ENCODE measurements at places on chromosomes 16 and 17.

DNA sequence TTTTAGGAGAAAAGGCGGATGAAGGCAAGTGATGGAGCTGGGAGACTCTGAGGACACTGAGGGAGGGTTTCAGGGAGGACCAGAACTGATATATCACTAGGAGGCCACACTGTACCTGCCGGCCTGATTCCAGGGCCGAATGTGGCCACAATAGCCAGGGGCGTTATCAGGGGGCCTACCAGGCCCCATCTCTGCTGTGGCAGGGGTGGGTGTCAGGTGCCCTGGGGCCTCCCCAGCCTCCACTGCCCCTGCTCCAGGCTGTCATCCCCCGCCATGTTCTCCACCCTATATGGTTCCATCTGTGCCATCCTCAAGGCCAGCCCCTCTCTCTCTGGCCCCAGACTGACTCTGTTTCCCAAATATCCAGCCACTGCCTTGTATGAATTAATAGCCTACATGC, 246.5 kb downstream of the GSG1L start:
- DNase-seq = no peak

GRCh38 chr17:32143527-32143870, 1.2 kb downstream of the RHOT1 start:
- DNase-seq = no peak

GRCh38 chr17:9329251-9329921, 246.2 kb downstream of the STX8 start:
- no peak for DNase-seq

- DNase-seq = peak; percentile 35
Observed at GRCh38 chr17:9330611-9331271, 244.9 kb downstream of the STX8 start.

DNA sequence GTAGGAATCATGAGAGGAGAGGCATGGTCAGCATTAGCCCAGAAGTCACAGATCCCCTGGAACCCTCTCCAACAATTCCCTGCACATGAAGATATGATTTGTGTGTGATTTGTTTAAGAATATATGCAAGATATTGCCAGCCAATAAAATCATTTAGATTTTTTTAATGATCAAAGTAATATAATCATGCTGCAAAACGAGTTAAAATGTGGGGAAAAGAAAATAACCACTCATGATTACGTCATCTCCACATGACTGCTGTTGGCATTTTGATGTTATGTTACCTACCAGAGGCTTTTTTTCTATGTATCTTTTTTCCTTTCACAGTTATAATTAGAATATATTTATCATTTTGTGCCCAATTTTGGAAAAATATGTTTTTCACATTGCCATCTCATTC, 22.4 kb downstream of the SLC35G3 start:
- DNase-seq = no peak

GRCh38 chr17:74598346-74599022, 6.4 kb upstream of the CD300LD start:
- no peak for DNase-seq

GRCh38 chr16:51022955-51023354, 128.1 kb downstream of the SALL1 start:
- no peak for DNase-seq

DNA sequence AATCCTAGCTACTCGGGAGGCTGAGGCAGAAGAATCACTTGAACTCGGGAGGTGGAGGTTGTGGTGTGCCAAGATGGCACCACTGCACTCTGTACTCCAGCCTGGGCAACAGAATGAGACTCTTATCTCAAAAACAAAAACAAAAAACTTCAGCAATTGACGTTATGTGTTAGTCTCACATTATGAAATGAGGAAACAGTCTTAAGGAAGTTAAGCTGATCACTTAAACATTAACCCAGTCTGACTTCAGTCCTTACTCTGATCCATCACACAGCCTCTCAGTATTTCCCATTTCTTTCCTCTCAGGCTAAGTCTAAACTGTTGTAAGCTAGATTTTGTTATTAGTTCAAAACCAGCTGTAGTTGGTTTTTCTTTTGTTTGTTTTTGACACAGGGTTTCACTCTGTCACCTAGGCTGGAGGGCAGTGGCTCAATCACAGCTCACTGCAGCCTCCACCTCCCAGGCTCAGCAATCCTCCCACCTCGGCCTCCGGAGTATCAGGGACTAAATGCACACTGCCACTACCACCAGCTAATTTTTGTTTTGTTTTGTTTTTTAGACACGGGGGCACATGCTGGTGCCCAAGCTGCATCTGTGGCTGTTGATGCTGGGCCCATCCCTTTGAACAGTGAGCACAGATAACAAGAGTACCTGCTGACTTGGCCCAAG, 6.3 kb downstream of the JPT1 start:
- DNase-seq = no peak

GRCh38 chr16:75267631-75268264, 16.3 kb upstream of the BCAR1 start:
- peak; percentile 77 for DNase-seq

- no peak for DNase-seq
Observed at GRCh38 chr16:17452922-17453321, 17.8 kb downstream of the XYLT1 start.

DNA sequence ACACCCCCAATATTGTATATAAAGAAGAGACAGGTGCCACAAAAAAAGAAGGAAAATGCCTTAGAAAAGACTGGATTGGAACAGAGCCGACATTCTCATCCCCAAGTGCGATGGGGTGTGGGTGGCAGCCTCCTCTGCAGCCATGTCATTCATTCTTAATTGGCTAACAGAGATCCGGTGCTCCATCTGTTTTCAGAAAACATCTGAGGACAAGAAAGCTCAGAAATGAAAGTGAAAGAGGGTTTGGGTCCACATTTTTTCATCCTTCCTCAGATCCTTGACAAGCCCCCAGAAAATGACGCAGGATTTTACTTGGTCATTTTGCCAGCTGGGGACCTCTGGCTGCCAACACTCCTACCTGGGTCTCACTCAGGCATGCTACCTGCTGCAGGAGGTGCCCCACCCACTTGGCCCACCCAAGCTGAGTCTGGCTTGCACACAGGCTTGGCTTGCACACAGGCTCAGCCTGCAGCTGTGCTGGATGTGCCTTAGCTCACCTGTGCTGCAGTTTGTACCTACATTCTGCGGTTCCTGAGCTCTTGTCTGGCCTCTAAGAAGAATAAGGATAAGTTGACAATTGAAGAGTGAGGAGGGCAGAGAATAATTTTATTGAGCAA, 21.9 kb downstream of the KIF2B start:
- DNase-seq = no peak

- no peak for DNase-seq
Observed at GRCh38 chr16:87418216-87418615, 26.1 kb downstream of the MAP1LC3B start.

- no peak for DNase-seq
Observed at GRCh38 chr17:75822119-75822799, 21.9 kb downstream of the UNC13D start.

- DNase-seq = no peak
Observed at GRCh38 chr16:25633549-25633948, 58.2 kb upstream of the HS3ST4 start.

Measured in astrocyte of the hippocampus (primary cell).